ENCODE measurements at places on chromosomes 16 and 17. TPM values are rescaled to one million over a fixed set of nuclear protein-coding genes. Genes with fewer than 3 reads are reported as not detected.

PABPN1L gene
- total RNA-seq = not detected

TP53TG3F gene
- 0.22 TPM for total RNA-seq

HOXB13 gene
- 1.6 TPM for total RNA-seq

KRTAP3-1 gene
- total RNA-seq = not detected

GNGT2 gene
- total RNA-seq = 0.14 TPM

TNK1 gene
- total RNA-seq = 0.22 TPM

LGALS9B gene
- total RNA-seq = not detected

RND2 gene
- total RNA-seq = 0.88 TPM

MIS12 gene
- total RNA-seq = 26.9 TPM

MAF gene
- total RNA-seq = 1.7 TPM

NPIPB9 gene
- total RNA-seq = 1.8 TPM

HOXB4 gene
- under 0.01 TPM for total RNA-seq

GPR179 gene
- not detected for total RNA-seq

NXPH3 gene
- total RNA-seq = 0.22 TPM

CIBAR2 gene
- not detected for total RNA-seq

CRYBA1 gene
- total RNA-seq = not detected

CLDN6 gene
- total RNA-seq = 0.14 TPM

VEZF1 gene
- 36.5 TPM for total RNA-seq

CDYL2 gene
- 7.7 TPM for total RNA-seq

MYH3 gene
- total RNA-seq = 0.86 TPM

PYDC1 gene
- not detected for total RNA-seq

RBBP6 gene
- total RNA-seq = 33.3 TPM

SSTR5 gene
- not detected for total RNA-seq

CRISPLD2 gene
- 127 TPM for total RNA-seq

TMEM231 gene
- 27.8 TPM for total RNA-seq

TBX6 gene
- 0.14 TPM for total RNA-seq

KRTAP9-7 gene
- total RNA-seq = not detected

RDM1 gene
- total RNA-seq = not detected

RTN4RL1 gene
- not detected for total RNA-seq

VKORC1 gene
- total RNA-seq = 82.9 TPM

NEK8 gene
- 8.5 TPM for total RNA-seq

SOX9 gene
- 33.6 TPM for total RNA-seq

FBRS gene
- 34.4 TPM for total RNA-seq

SPATA22 gene
- 0.22 TPM for total RNA-seq

MINK1 gene
- total RNA-seq = 29.5 TPM

BEAN1 gene
- 0.43 TPM for total RNA-seq

CNGB1 gene
- total RNA-seq = not detected

FBXO39 gene
- total RNA-seq = 0.22 TPM

ICAM2 gene
- 2.4 TPM for total RNA-seq

VTN gene
- 149 TPM for total RNA-seq

MON1B gene
- 32.2 TPM for total RNA-seq

NPTX1 gene
- total RNA-seq = 31.9 TPM

EVPL gene
- total RNA-seq = not detected

CYBC1 gene
- 60.4 TPM for total RNA-seq

ZNF821 gene
- total RNA-seq = 3.6 TPM

RARA gene
- total RNA-seq = 27.6 TPM

EPOP gene
- total RNA-seq = 0.88 TPM

KRTAP1-5 gene
- total RNA-seq = 14.2 TPM

SMTNL2 gene
- not detected for total RNA-seq

TIGD7 gene
- total RNA-seq = 2.4 TPM

KRTAP1-4 gene
- total RNA-seq = not detected

CCL1 gene
- not detected for total RNA-seq

TEKT1 gene
- total RNA-seq = not detected

ESRP2 gene
- total RNA-seq = 0.14 TPM
